ENCODE measurements at places on chromosomes 4 and X.

- DNase-seq: no peak
These were observed 176.5 kb downstream of the QDPR start for GRCh38 chr4:17335371-17335770.

- no peak for DNase-seq
These were observed 409.2 kb upstream of the FGF13 start for GRCh38 chrX:139120760-139121159.

GRCh38 chrX:118594697-118595420 lies 99.2 kb downstream of the DOCK11 start:
- peak; percentile 51 for DNase-seq

GRCh38 chr4:4866866-4867374 lies 7.5 kb downstream of the MSX1 start:
- DNase-seq: no peak

DNA sequence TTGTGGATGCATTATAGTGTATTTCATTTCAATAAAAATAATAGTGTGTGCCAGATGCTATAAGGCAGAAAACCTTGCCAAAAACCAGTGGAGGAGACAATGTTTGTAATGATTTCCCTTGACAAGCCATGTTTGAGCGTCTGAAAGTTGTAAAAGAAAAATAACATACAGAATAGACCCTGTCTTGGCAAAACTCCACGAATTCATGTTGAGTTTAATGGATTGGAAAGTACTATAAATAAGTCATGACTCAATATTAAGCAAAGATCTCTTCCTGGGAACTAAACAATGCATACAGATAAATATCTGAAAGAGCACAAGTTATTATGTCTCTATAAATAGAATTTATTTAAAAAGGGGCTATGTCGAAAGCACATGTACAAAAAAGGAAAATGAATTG lies 543.5 kb downstream of the GABRG1 start:
- DNase-seq: no peak

- DNase-seq: no peak
These were observed 129.0 kb upstream of the FAM47B start for GRCh38 chrX:34813618-34814017.

GRCh38 chr4:89929425-89930159 lies 34.9 kb downstream of the MMRN1 start:
- no peak for DNase-seq

DNA sequence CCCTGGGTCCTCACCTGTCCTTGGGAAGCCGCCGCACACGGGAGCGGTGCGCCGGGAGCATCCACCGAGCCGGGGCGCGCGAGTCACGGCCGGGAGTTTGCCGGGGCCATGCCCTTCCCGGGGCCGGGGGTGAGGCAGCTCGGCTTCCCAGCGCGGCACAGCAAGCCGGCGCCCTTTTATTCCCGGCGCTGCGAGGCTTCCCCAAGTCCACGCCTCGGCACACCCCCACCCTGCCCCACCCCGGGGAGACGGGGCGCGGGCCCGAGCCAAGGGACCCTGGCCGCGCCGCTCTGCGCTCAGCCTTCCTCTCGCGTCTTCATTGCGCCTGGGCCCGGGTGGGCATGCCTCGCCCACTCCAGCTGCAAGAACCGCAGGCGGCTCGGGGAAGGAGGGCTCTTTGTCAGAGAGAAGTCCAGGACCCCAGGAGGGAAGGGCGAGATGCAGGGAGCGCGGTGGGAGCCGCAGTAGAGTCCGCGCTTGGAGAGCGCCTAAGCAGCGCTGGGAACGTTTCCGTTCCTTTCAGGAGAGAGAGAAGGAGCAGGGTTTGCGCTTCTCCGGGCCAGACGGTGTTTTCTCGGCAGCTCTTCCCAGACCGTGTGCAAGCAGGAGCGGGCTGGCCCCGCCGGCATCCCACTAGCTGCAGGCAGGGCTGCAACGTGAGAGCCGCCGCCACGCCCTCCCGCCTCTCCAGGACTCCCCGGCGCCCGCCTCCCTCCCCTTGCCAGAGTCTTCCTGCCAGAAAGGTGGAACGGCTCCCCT lies at the start of gene MXRA5:
TSS of gene MXRA5 (minus strand) at position 152 of the 759 bp plus-strand sequence. CDS start 2,819 bp downstream, outside the sequence.
- no peak for DNase-seq

- no peak for DNase-seq
These were observed at the start of gene SRPX for GRCh38 chrX:38220415-38221390. TSS of gene SRPX (minus strand) at chrX:38220871. CDS start at chrX:38220792, 79 bp downstream.

DNA sequence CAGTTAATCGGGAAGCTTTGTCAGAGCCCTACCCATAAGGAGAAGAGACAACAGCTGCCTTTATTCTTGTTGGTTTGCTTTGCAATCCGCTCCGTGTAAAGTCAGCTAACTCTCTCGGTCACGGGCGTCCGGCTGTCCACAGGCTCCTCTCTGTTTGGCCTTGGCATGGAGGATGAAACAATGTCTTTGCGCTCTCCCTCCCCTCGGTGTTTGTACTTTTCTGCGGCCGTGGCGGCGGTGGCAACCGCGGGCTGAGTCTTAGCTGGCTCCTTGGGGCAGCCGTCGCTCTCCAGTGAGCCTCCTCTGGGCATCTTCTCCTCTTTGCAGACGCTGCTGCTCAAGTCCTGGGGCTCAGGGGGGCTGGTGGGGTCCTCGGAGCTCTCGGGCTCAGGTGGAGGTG lies 10.6 kb upstream of the IRAK1 start:
- no peak for DNase-seq

- peak; percentile 63 for DNase-seq
These were observed 226.6 kb downstream of the NSUN7 start for GRCh38 chr4:40976343-40976742.

GRCh38 chr4:38523524-38524448 lies 140.2 kb upstream of the KLF3 start:
- peak; percentile 17 for DNase-seq

GRCh38 chr4:127775843-127776242 lies 6.3 kb upstream of the HSPA4L start:
- DNase-seq: no peak

DNA sequence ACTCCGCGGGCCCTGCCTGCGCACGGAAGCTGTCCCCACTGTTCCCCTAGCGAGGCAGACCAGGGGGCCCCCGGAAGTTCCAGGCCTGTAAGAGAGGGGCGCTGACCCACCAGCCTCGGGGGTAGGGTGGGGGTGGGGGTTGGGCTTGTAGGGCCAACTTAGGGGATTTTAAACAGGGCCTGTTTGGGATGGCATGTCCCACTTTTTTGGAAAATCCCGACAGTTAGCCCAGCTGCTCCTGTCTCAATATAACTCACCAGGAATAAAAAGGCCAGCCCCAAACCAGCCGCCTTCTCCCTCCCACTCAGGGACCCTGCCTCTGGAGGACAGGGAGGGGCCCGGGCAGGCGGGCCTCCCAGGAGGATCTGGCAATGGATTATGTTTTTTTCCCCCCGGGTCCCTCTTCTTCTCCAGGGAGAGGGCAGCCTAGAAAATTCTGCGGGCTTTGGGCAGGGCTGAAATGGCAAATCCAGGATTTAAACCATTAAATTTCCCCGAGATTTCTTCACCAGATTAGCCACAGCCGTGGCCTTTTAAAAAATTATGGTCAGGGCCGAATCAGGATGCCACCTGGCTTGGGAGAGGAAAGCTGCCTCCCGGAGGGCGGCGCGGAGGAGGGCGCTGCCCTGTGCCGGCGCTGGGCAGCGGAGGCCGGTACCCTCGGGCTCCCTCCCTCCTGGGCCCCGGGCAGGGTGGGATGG lies 957 bp downstream of the PPP2R2C start:
- no peak for DNase-seq

GRCh38 chr4:137067735-137068134 lies 464.6 kb downstream of the PCDH18 start:
- DNase-seq: no peak

GRCh38 chrX:126770179-126770578 lies 49.4 kb upstream of the PRR32 start:
- peak; percentile 52 for DNase-seq

- DNase-seq: no peak
These were observed 52.1 kb upstream of the PCDH10 start for GRCh38 chr4:133096972-133097371.
